H1 (cell line): ENCODE measurements at places on chromosomes 1 and 21.

DNA sequence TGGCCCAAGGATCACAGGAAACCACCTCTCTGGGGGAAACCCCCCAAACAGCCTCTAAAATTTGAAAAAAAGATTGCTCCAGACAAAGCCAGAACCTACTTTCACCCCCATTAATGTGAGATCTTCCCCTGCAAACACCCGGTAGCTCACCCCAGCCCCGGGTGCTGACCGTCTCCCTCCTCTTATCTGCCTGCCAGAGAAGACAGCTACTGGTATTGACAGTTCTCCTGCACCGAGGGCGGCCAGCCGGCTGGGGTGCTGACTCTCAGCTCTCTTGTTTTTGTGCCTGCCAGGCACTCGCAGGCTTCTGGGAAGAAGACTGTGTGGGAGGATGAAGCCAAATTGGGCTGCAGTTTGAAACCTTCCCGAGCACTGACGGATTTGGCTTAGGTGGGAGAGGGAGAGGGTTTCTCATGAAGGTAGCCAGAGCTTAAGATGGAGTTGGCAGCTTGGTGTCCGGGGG is 48.2 kb downstream of the RASSF5 start:
- no peak for DNase-seq

DNA sequence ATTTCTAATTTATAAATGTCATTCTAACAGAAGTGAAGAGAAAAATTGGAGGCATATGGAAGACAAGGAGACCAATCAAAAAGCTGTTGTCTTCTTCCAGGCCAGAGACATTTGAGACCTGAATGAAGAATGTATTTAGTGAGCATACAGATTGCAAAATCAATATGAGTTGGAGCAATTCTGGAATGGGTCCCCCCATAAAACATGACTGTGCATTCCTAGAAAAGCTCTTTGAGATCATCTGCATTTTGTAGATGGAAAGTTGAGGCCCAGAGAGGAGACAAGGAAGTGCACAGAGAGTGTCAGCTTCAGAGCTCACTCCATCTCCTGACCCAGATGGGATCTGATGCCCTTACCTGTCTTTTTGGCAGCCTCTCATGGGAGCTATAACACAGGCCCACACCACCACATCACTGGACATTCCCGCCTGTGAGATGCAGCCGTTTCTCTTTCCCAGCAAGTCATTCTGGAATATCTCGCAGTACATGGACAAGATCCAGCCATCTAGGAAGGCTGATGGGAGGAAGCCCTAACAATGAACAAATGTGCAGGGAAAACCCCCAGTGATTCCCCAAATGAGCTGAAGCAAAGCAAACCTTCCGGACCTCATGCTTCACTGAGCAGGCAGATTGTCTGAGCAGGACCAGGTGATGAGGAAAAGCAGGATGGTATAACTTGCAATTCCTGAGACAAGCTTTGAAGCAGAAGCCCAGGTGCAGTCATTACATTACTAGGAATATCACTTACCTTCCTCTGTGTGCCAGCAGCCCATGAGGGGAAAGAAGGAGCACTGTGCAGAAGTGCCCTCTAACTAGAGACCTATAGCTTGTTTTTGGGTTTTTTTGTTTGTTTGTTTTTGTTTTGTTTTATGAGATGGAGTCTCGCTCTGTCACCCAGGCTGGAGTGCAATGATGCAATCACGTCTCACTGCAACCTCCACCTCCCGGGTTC is 445.6 kb downstream of the PLPP3 start:
- DNase-seq: no peak

DNA sequence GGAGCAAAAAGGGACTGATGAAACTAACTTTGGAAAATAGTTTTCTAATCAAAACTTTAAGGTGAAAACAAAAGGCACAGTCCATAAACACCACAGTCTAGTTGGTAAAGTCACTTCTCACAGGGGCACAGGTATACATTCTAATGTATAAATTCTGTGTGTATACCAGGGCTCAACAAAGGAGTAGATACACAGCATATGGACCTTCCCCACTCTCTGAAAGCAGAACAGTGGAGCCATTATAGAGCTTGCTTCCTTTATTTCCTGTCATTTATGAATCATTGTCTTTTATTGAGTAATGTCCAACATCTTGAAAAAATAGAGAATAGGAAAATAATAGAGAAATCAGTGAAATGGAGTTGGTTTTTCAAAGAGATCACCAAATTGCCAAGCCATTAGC is 746.5 kb upstream of the CHRM3 start:
- DNase-seq: no peak

GRCh38 chr1:151581451-151581850 is 30.4 kb upstream of the SNX27 start:
- DNase-seq: no peak

DNA sequence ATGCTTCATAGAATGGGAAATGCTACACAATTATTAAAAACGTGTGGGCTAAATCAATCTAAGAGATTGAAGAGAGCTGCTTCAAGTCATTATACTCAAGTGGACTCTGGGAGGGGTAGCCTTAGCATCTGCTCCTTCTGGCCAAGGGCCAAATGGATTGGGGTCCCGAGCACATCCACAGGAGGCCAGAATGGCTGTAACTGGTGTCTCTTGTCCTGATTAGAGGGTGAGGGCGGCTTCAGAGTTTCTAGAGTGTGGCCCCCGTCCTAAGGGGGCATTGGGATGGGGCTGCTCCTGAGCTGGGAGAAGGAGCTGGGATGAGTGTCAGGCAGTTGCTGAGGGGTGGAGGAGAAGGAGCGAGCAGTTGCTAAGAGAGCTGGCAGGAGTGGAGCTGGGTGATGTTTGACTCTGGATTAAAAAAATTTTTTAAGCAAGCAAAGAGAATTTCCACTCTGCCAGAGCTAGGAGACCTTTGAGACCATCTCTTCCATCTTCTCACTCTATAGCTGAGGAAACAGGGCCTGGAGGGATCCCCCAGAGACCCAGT is 71.3 kb upstream of the TLR5 start:
- DNase-seq: no peak

DNA sequence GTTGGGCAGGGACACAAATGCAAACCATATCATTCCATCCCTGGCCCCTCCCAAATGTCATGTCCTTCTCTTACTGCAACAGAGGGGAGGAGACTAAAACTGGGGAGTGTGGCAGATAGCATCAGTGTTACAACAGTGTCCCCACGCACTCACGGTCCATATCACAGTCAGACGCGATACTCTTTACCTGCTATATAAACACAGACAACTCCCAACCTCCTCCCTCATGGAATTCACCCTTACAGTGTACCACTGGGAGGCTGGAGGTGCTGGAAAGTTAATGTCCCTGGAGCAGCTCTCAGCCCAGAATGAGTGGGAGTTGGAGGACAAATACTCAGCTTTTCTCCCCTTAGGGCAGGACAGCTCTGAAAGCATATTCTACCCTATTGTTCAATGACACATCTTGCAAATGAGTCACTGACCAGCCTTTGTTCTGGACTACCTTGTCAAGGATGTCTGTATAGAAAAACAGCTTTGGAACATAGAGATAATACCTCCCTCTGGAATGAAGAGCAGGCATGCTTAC is 445.9 kb downstream of the SETD4 start:
- DNase-seq: no peak

- DNase-seq: no peak
These were observed 81.6 kb downstream of the KIRREL1 start for GRCh38 chr1:158075078-158075477.

DNA sequence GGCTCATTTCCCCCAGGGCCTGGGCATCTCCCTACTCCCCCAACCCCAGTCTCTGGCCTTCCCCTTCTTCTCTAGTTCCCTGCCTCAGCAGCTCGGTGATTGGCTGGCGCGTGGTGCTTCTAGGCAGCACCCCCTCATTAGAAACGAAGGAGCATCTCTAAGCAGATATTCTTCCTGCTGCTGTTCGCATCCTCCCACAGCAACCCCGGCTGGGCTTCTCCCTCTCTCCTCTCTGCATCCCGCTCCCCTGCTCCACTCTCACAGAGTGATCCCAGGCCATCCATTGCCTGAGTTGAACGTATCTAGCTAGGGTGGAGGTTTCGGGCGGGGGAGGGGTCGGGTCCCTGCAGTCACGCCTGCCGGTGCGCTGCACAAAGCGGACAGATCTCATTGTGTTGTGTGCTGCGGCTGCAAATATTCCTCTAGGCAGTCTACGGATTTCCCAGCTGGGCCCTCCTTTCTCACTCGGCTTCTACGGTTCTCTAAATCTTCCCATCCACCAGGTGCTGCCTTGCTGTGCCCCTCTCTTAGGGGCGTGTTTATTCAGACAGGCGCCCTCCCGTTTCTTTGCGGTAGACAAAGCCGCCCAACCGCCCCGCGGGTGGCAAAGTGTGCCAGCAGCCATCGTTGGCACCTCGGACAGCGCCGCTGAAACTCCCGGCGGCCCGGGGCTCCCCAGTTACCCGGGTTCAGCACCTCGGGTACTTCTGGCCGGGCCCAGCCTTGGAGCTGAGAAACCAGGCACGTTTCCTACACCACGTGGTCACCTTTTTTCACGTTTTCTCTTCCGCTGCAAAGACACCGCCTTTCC is 2.2 kb downstream of the CACNA1E start:
- DNase-seq: no peak

- no peak for DNase-seq
These were observed 78.2 kb downstream of the SLC16A1 start for GRCh38 chr1:112877750-112878149.

GRCh38 chr1:216464489-216464888 is 41.2 kb upstream of the USH2A start:
- no peak for DNase-seq

DNA sequence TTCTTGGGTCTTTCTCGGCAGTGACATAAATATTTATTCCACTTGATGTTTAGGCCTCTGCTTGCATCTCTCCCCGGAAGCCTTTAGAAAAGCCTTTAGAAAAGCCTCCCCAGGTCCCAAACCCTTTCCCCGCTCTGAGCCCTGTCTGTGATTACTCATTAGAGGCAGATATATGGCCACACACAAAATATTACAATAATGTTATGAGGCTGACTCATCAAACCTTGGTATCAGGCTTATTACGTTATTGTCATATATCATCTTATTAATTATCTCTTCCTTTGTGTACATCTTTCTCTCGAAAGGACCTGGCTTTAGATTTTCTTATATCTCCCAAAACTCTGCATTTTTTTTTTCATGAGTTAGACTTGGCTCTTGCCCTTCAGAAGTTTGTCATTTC is 69.5 kb downstream of the FGGY start:
- DNase-seq: no peak

DNA sequence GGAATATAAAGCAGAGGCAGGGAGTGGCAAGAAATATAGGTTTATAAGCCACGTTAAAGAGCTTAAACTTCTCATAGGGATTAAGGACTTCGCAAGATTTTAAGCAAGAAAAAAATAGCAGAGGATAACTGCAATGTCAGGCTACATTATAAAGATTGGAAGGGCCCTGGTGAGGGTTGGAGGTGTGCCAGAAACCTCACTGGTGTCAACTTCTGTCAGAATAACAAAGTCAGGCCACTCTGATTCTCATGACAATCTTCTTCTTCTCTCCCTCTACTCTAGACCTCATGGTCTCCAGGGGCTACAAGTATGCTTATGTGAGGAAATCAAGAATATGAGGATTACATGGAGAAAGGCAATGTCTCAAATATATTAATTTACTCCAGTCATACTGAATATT is 32.6 kb upstream of the FMO2 start:
- no peak for DNase-seq

- no peak for DNase-seq
These were observed 87.6 kb upstream of the DUSP10 start for GRCh38 chr1:221829327-221830015.

DNA sequence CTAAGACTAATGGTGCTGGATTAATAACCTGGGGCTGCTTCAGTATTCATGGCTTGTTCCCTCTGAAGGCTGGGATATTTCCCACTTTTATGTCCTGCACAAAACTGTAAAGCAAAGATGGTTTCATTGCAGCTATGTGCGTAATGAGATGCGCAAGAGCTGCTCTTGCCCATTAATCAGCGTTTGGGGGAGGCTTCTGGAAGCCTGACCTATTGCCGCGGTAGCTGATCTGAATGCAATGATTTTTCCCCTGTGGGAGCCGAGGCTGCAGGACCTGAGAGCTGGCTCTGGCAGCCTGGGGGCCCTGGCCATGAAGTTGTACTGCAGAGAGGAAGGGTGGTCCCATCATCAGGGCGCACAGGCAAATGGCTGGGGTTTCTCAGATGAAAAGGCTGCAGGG is 239.8 kb downstream of the CAMTA1 start:
- no peak for DNase-seq

DNA sequence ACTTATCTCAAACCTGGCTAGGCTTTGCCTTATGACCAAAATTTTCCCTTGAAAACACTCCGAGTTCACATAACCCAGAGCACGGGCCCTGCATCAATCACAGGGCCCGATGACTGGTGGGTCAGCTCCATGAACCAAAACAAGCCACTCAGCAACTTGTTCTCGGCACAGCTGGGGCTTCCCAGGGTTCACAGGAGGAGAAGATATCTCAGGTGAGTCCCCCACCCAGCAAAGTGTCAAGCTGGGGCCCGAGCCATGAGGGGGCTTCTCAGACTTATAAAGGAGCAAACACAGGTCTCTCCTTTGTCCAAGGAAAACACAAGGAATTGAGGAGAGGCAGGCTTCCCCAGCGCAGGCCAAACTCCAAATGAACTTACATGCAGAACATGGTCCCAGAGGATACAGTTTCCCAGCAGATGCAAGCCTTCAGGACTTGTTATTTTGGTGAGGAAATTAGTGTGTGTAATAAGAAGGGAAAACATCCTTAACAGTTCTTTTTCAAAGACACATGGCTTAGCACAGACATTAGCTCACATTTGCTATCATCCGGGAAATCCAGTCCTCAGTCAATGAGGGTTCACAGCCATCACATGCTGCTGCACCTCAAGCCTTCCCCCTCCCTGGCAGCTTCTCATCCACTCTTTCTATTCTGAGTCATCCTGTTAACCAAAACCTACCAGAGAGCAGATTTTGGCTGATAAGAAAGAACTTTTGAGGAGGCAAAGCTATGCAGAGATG is 98.1 kb upstream of the NFIA start:
- DNase-seq: no peak

- no peak for DNase-seq
These were observed 204.7 kb downstream of the NFIA start for GRCh38 chr1:61287014-61287413.

GRCh38 chr1:215594640-215595039 is 27.5 kb downstream of the KCTD3 start:
- DNase-seq: no peak

DNA sequence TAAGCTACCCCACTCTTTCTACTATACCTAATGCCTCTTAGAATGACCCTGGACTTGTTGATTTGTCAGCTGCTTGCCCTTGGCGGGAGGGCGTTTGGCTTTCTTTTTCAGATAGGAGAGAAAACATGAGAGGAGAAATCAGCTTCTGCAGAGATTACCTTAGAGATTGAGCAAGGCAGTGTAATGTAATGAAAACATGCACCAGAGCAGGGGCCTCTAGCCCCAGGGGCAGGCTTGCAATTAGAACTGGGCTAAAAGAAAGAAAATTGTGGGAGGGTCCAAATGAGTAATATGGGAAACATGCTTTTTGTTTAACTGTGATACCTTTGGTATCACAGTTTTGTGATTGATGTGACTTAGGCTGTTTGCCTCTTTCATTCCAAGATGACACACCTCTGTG is 89.7 kb downstream of the PBX1 start:
- no peak for DNase-seq
